K562 (cell line): ENCODE measurements at places on chromosomes 7 and 10.

DNA sequence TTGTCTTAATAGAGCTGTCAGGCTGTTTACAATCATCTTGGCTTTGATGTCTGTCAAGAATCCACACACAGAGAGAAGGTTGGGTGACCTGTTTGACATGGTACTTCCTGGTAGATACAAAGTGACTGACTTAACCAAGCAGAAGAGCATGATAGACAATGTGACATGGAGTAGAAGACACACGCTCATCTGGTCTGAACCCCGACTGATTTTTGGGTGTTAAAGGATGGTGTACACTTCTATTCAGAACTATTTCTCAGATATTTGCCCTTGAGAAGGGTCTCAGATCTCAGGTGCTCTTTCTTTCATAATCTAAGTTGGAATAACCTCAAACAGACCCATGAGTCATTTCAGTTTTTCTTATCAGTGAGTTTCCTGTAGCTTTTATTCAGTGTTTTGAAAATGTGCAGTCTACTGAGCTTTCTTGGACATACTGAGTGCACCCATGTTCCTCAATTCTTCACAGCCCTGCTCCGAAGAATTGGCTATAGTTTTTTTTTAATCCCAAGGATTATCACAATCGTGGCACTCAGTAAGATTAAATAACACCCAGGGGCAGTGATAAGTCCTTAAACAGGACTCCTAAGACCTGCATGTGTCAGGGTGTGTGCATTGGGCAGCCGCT, 46.4 kb upstream of the NXPH1 start:
- peak; percentile 44 for DNase-seq

- DNase-seq: no peak
Measured at GRCh38 chr7:123823898-123824753, 20.8 kb upstream of the HYAL4 start.

GRCh38 chr10:52678611-52679010, 94.0 kb downstream of the MBL2 start:
- no peak for DNase-seq

DNA sequence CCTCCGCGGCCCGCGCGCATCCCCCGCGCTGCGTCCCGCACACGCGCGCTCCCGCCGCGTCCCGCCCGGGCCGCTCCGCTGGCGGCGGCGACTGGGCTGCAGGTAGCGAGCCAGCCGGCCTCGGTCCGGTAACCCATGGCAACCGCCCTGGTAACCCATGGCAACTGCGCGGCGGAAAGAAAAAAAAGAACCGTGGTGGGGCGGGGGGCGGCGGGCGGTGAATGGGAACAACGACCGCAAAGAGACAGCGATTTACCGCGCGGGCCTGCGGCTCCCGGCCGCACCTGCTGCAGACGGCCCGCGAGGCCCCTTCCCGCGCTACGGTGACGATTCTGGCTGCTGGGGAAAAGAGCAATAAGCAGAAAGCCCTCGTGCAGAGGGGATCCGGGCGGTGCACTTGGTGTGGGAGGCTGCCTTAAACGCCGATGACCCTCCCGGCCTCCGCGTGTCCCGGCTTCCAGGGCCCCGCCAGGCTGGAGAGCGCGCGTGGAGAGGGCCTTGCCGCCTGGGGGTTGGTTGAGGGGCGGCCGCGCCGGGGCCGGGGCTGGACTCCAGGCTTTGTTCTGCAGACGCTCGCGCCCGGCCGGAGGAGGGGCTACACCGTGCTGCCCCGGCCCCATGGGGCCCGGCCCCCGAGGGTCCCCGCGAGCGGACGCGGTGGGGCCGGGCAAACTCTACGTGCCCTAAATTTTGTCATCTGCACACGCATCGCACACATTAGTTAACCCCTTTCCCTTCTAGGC, 84.7 kb downstream of the SNX10 start:
- no peak for DNase-seq

GRCh38 chr10:85187047-85187446, 858.7 kb downstream of the CCSER2 start:
- DNase-seq: no peak

- no peak for DNase-seq
Measured at GRCh38 chr10:8060010-8060703, 5.7 kb downstream of the GATA3 start.

DNA sequence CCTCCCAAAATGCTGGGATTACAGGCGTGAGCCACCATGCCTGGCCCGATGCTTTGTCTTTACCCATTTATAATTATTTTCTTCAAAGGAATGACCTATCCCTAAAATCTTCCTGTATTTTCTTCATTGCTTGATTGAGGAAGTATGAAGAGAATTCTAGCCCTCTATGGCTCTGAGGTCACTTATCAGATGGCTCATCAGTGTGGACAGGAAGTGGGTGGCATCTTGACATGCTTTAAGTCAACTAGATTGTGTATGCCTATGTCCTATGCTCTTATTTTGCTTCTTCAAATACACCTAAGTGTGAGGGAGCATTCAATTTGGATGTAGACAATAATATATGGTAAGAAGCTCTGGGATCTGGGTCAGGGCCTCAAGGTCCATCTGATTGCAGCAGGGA, 1020.5 kb downstream of the LRMDA start:
- DNase-seq: no peak

- no peak for DNase-seq
Measured at GRCh38 chr10:59093461-59093860, 83.0 kb upstream of the PHYHIPL start.

GRCh38 chr7:115933471-115933870, 97.1 kb downstream of the TFEC start:
- no peak for DNase-seq

- no peak for DNase-seq
Measured at GRCh38 chr7:116164552-116165306, 45.6 kb upstream of the TES start.

DNA sequence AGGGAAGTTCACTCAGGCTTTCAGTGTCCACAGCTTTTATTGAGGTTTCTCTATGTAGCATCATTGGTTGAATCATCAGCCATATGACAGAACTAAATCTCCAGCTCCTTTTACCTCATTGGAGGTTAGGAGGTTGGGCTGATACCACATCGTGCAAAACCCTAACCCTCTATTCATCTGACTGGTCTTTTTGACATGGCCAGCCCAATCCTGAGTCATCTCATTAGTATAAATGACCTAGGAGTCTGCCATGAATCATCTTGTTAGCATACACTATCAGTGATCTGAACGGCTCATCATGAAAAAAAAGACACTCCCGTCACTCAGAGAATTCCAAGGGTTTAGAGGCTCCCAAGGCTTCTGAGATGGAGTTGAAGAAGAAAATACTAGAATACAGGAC, 669.8 kb upstream of the POT1 start:
- DNase-seq: peak; percentile 19

DNA sequence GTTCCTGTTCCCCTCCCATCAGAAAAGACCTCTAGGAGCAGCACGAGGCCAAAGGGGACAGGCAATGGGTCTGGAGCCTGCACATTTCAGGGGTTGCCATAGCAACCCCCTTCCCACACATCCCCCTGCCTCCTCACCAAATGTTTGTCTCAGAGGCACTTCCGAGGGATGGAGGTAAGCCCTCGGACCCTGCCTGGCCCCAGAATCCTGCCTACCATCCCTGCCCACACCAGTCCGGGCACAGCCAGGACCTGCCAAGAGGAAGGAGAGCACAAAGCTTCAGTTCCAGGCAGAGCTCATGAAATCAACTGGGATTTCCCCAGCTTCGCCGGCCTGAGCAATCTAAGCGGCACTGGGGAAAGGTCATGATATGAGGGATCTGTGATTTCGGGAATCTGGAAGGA, 175.0 kb upstream of the PLXNA4 start:
- no peak for DNase-seq

- peak; percentile 38 for DNase-seq
Measured at GRCh38 chr7:16078076-16078952, 343.0 kb downstream of the CRPPA start.

DNA sequence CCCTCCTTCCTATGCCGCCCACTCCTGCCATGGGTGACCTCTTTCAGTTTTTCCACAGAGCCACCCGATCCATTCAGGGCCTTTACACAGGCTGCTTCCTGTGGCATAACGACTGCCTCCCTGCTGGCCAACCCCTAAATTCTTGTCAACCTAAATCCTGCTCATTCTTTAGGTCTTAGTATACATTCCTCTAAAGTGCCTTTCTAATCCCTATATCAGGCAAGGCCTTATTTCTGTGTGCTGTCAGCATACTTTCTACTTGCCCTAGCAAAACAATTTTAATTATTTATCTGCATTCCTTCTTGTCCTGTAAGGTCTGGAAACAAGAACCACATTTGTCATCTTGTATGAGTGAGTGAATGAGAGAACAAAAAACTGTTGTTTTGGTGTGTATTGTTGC, 132.4 kb downstream of the DNAH11 start:
- no peak for DNase-seq

- DNase-seq: no peak
Measured at GRCh38 chr10:28248092-28248491, 54.8 kb downstream of the MPP7 start.

DNA sequence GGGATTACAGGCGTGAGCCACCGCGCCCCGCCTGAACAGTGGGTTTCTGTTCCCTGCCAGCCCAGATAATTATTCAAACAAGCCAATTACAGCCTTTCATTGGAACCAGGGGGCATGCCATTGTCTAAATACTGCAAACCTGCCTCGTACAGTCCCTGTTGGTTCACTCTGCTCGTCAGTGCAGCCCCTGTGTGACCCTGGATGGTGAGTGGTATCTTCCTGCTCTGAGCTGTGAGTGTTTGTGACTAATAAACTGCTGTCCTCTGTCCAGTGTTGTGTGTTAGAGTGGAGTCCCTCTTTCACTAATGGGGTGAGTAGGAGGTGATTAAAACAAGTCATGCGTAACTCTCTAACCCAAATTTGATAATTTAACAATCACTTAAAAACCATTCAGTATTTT, 176.5 kb upstream of the FAM3C start:
- no peak for DNase-seq

DNA sequence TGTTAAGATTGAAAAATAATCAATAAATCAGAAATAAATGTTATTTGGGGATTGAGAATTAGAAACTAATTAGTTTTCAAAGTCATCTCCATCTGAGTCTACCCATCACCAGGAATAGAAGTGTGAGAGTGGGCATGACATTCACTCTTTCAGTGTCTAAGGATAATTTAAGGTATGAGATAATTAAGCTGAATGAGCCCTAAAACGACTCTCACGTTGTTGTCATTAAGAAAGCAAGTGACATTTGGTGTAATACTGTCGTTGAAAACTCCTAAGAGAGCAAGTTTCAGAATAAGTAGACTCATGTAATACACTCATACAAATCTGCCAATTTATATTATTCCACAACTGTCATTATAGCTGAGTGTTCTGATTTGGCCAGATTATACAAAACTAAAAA, 7.1 kb downstream of the AGMO start:
- no peak for DNase-seq

DNA sequence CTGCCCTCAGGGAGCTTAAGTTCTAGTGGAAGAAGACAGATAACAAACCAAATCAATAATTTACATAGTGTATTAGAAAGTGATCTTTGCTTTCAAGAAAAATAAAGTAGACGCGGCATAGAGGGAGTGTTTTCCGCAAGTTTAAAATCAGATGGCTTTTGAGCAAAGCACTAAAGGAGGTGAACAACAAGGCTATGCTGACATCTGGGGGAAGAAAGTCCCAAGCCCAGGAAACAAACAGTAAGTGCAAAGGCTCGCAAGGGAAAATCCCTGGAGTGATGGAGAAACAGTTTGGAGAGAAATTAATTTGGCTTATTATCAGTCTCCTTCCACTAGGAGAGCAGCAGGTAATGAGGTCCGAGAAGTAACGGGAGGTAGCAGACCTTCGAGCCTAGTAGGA, 1.9 kb upstream of the CNNM2 start:
- no peak for DNase-seq

DNA sequence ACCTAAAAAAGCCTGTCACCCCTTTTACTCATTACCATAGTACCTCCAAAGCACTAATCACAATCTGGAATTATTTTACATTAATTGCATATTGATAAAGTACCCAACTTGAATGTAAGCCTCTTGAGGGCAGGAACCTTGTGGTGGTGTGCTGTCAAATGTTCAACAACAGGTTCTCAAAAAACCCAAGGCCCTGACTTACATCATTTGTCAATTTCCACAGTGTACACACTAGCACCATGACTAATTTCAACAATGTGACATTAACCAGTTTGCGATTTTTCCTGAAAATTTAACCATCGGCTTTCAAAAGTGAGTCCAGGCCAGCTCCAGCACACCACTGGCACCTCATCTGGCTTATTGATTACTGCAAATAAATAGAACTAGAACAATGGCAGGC, 87.5 kb downstream of the SVOPL start:
- no peak for DNase-seq

DNA sequence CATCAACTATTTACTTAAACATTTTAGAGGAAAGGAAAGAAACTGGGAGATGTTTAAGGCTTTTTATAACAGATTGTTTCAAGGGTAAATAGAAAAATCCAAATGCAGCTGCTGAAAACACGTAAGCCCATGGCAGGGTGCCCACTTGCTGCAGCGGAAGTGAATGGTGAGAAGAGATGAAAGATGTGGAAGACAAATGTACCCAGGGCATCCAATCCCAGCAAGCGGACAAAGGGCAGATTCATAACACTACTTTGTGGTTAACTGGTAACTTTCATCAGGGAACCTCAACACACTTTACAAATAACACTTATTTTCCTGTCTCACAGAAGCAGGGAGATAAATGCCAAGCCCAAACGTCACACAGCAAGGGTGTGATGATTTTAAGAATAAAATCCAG, 358.4 kb downstream of the KCNMA1 start:
- DNase-seq: no peak

GRCh38 chr10:119370972-119371703, 163.8 kb downstream of the GRK5 start:
- no peak for DNase-seq

- no peak for DNase-seq
Measured at GRCh38 chr10:118545381-118545780, 50.1 kb downstream of the PRLHR start.

GRCh38 chr7:5172196-5172775, 17.7 kb upstream of the WIPI2 start:
- DNase-seq: no peak

DNA sequence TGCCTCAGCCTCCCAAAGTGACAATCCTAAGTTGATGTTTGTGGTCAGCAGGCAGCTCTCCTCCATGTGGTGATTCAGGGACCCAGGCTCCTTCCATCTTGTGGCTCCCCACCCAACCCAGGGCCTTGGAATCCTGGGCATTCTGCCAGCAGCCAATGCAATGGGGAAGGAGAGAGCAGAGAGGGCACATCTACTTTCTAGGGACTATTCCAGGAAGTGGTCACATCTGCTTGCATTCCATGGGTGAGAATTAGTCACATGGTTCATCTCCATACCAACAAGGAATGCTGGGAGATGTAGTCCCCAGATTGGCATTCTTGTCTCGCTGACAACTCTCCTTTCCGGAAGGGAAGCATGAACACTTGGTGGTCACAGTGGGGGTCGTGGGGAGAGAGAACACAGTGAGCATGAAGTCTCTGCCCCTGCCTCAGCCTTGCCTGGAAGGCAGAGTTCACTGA, 9.9 kb upstream of the SRRM3 start:
- DNase-seq: peak; percentile 56

DNA sequence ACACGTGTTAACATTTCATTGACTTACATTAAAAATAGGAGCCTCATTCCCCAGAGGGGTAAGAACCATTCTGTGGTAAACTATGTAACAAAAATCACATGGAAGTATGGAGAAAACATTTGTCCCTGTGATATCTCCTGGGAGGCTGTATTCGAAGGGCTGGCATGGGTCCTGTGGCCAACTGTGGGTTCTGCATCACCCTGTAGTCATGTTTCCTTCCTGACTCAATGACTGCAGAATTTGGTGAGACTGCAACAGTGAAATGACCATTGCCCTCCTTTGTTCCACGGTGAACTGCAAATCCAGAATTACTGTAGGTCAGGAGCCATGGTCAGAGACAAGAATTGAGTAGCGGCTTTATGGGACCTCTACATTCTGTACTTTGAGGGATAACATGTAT, 3.6 kb upstream of the ZEB1 start:
- DNase-seq: no peak
